ENCODE measurements at places on chromosomes 5 and 9.

GRCh38 chr5:177966009-177966838, 29.8 kb downstream of the PROP1 start:
- no peak for DNase-seq

DNA sequence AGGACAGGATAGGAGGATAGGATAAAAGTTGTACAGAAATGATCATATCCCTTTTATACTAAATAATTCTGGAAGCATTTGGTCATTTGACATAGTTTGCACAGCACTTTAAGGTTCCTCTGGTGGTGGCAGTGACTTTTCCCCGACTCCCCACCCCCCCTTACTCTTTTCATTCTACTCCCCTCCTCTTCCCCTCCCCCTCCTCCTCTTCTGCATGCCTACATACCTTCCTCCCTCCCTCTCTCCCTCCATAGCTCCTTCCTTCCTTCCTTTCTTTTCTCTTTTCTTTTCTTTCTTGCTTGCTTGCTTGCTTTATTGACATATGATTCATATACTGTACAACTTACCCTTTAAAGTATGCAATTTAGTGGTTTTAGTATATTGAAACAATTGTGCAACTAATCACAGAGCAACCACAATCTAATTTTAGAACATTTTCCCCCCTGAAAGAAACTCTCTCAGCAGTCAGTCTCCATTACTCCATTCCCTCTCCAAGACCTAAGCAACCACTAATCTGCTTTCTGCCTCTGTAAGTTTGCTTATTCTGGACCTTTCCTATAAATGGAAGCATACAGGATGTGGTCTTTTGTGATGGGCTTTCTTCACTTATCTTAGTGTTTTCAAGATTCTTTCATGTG, 159.0 kb downstream of the HACD4 start:
- no peak for DNase-seq

DNA sequence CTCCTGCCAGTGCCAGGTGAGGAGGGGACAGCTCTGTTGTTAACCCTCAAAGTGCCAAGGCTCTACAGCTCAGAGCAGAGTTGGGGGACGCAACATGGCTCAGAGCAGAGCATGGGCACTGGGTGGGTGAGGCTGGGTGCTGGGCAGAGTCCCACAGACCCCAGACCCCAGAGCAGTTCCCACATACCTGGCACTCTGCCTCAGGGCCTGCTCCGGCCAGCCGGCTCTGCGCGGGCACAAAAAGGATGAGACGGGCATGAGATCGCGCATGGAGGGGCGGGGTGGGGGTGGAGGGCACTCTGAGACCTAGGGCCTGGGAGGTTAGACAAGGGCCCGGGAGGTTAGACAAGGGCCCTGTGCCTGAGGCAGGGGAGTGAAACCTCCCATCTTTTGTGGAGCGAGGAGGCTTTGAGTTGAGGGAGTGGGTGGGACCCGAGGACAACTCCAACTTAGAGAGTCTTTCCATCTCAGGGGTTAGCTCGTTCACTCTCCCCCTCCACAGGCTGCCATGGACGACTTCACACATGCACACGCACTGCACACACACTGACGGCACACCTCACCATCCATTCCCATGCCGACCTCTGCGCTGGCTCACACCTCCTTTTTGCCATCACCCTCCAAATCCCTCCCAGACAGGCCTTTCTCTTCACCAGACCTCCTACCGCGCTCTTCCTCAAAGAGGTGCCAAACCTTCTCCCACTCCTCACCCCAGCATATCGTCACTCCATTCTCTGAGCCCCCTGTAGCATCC, 22.0 kb downstream of the PCDH1 start:
- no peak for DNase-seq

DNA sequence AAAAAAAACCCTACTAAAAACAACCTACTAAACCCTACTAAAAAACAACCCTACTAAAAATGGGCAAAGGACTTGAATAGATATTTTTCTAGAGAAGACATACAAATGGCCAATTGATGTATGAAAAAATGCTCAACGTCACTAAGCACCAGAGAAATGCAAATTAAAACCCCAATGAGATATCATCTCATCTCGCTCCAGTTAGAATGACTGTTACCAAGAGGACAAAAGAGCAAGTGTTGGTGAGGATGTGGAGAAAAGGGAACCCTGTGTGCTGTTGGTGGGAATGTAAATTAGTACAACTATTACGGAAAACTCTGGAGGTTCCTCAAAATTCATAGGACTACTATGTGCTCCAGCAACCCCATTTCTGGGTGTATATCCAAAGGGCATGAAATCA, 10.8 kb downstream of the SDHA start:
- no peak for DNase-seq

- no peak for DNase-seq
These were observed 21.3 kb downstream of the STXBP1 start for GRCh38 chr9:127633216-127633862.

- no peak for DNase-seq
These were observed 408.3 kb downstream of the SH3GL2 start for GRCh38 chr9:17987189-17987588.

DNA sequence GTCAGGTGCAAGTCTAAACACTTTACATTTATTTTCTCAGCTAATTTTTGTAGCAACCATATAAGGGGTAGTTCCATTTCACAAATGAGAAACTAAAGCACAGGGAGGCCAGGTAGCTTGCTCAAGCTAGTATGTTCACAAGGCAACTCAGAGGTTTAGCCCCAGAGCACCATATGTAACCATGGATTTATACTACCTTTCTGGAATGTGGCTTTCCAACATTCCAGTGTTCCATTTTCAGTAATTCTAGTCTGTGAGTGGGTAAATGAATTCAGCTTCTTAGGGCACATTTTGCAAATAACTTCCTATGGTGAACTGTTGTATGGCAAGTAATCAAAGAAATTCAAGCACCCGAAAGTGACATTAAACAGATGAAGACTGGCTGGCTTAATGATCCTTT, 25.0 kb upstream of the CAST start:
- no peak for DNase-seq

GRCh38 chr5:172564883-172565282, 76.2 kb upstream of the NEURL1B start:
- DNase-seq, result no peak

- DNase-seq, result no peak
These were observed 19.5 kb downstream of the GFPT2 start for GRCh38 chr5:180333661-180334060.

All from omental fat pad (tissue), 4 donors.